IMR-90 (cell line): ENCODE measurements at places on chromosomes 4 and X. TPM values are rescaled to one million over a fixed set of nuclear protein-coding genes. Genes with fewer than 3 reads are reported as not detected.

Gene UCP1
- not detected in 2 replicates for total RNA-seq

Gene REELD1
- total RNA-seq = not detected in 2 replicates

Gene ZNF630
- 0.28 and 0.54 TPM in 2 replicates for total RNA-seq

Gene JCHAIN
- 0.72 and 0.83 TPM in 2 replicates for total RNA-seq

Gene UPF3B
- 0.54 and 1.4 TPM in 2 replicates for total RNA-seq
